Immature natural killer cell (primary cell): ENCODE measurements at places on chromosomes 7 and 10. TPM values are rescaled to one million over a fixed set of nuclear protein-coding genes. Genes with fewer than 3 reads are reported as not detected.

Gene INSIG1
- polyA plus RNA-seq = 66.6 TPM

Gene GATAD1
- 15.0 TPM for polyA plus RNA-seq

Gene SVOPL
- polyA plus RNA-seq = 0.74 TPM

- DNase-seq = no peak
These were observed 119.3 kb upstream of the MDFIC start for GRCh38 chr7:114802632-114803031.

GRCh38 chr10:116611153-116611545 lies 9.6 kb upstream of the PNLIPRP2 start:
- no peak for DNase-seq

DNA sequence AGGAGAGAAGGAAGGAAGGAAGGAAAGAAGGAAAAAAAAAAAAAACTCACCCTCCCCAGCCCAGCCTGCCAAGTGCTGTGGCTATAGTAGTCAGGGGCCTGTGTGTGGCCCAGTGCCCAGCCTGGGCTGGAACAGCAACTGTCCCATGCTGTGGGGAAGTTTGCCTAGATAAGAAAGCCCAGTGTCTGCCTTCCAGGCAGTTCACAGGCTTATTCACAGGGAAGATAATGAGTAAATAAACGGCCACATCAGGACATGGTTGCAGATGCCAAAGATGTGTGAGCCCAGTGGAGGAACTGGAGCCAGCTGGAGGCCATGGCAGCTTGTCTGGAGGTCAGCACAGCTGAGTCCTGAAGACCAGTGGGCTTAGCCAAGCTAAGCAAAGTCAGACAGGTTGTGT lies 132.4 kb upstream of the FOXK1 start:
- no peak for DNase-seq

DNA sequence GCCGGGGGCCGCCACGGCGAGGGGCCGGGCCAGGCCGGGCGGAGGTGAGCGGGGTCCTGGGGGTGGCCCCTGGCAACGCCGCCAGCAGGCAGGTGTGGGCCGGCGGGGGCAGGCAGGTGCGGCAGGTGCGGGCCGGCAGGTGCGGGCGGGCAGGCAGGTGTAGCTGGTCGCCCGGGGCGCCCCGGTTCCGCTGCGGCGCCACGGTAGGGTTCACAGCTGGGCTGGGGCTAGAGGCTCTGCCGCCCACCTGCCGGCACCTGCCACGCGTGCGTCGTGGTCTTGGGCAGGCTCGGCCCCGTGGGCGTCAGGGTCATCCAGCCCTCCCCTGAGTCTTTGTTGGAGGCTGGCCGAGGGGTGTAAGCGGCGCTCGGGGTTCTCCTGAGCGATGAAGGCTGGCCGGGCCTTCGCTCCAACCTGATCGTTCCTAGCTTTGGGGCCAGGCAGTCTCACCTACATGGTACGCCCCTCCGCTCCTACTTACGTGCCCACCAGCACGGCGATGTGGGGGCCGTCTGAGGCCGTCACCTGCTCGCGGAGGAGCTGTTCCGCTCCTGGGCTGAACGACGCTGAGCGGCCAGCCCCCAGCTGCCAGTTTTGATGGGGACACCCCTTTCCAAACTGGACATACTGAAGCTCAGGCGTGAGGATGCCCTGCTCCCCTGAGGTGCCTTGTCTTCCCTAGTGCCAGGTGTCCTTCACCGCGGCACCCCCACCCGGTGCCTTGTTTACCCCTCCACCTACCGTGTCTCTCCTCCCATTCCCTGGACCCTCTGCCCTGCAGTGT lies 493 bp downstream of the ZMIZ2 start:
- DNase-seq = no peak

DNA sequence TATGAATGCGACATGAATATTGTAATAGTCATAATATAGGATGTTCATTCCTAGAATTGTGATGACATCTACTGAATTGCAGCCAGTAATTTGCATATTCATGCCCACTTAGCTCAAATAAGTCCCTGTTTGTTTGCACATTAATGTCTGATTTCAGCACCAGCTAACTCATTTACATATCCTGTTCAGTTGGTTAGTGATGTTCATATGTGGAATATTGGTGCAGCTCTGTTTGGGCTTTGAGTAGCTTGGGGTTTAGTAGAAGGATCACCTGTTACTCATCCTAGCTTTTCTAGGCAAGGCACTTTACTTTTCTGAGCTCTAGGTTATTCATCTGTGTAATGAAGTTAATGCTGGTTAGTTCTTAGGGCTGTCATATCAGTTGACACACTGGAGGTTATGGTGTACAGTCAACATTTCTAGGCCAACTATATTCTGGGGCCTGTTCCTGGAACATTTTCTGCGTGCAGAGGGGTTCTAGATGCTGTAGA lies 238.4 kb downstream of the EXOC4 start:
- DNase-seq = no peak
